ENCODE measurements at places on chromosomes 3 and 15.

GRCh38 chr3:51216291-51216690 is 168.8 kb upstream of the MANF start:
- no peak overlapping the region for H3K27ac ChIP-seq
- no peaks in the 10 kb centered on the region for H3K4me1 ChIP-seq
- H3K4me3 ChIP-seq, result no peak overlapping the region
- no peaks in the 10 kb centered on the region for H3K36me3 ChIP-seq

GRCh38 chr3:149615731-149616221 is 42.0 kb downstream of the WWTR1 start:
- H3K27me3 ChIP-seq, result no peaks in the 10 kb centered on the region
- H3K4me3 ChIP-seq, result no peak overlapping the region
- H3K4me1 ChIP-seq, result peaks cover 6% of the 10 kb centered on the region

- no peak for DNase-seq
- no peak overlapping the region for H3K4me3 ChIP-seq
- no peaks in the 10 kb centered on the region for H3K27me3 ChIP-seq
- H3K27ac ChIP-seq, result no peak overlapping the region
- H3K36me3 ChIP-seq, result no peaks in the 10 kb centered on the region
These were observed 33.3 kb downstream of the RLBP1 start for GRCh38 chr15:89187986-89188514.

DNA sequence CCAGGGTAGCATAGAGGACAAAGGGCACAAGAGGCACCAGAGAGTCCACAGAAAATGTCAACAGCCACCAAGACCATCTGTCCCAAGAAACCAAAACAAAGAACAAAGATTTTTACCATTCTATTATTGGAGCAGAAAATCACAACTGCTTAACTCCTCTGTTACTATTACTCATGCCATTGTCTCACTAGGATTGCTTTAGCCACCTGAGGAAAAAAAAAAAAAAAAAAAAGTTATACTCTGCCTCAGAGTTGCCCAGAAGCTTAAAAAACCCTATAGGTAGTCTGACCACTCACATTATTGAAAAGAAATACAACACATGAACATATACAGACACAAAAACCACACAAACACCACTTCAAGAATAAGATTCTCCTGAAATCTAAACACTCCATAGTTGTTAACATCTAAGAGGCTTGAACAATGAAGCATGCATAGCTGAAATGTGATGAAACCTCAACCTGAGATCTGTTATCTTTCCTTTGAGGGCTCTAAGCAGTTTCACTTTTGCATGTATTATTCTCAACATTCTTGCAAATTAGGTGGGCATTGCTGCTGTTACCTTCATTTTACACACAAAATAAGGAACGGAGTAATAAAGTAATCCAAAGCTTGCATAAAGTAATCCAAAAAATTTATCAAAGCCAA is 85.4 kb downstream of the IGSF11 start:
- DNase-seq, result no peak
- no peak overlapping the region for H3K4me3 ChIP-seq
- H3K36me3 ChIP-seq, result peaks cover under 1% of the 10 kb centered on the region
- peaks cover 4% of the 10 kb centered on the region for H3K4me1 ChIP-seq
- H3K27me3 ChIP-seq, result peaks cover 3% of the 10 kb centered on the region
- peak overlapping the region; percentile 36 for H3K27ac ChIP-seq

DNA sequence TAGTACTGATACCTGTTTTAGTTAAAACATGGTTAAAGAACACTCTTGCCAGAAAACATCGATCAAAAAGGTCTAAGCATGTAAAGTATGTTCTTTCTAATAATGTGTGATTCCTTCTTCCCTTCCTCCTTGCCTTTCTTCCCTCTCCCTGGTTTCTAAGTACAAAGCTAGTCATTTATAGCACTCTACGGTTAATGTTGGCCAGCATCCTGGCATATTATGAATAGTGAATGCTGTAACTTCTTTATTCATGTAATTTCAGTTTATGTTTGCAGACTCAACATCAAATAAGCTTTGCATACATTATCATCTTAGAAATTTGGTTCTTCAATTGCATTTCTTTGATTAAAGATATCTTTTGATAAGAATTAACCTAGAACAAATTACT is 27.1 kb downstream of the P2RY12 start:
- H3K27me3 ChIP-seq, result no peaks in the 10 kb centered on the region
- no peak for DNase-seq
- H3K27ac ChIP-seq, result no peak overlapping the region
- no peak overlapping the region for H3K4me3 ChIP-seq

DNA sequence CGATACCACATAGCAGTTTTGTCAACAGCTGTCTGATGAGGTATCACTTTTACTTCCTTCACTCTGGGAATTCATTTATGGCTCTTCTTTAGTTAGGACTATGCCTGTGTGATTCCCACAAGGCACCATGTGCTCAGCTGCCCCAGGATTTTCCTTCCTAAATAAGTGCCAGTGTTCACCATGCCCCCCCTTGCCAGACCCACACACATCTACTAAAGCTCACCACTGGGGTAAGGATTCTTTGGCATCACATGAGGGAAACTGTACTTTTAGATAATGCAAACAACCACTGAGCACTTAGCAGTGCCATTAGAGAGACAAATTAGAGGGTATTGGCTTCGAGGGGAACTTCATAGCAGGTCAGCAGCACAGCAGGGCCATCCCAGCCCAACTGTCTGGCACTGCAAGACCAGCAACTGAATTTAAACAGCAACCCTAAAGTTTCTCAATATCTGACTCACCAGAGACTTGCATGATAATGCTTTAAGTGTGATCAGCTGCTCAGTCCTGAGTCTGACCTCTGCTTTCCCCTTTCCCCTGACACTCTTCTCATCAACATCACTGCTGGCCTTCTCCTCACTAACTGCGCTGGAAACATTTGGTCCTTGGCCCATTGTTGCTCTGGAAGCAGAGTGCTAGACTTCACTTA is 114.3 kb downstream of the STAC start:
- no peaks in the 10 kb centered on the region for H3K27me3 ChIP-seq
- no peak overlapping the region for H3K4me3 ChIP-seq
- H3K27ac ChIP-seq, result no peak overlapping the region
- no peak for DNase-seq
- H3K36me3 ChIP-seq, result no peaks in the 10 kb centered on the region

- no peak for DNase-seq
- H3K4me3 ChIP-seq, result no peak overlapping the region
- H3K4me1 ChIP-seq, result no peaks in the 10 kb centered on the region
These were observed 175.2 kb downstream of the ALDH1A2 start for GRCh38 chr15:57890351-57890750.

GRCh38 chr3:172259111-172259541 is 189.1 kb downstream of the GHSR start:
- no peaks in the 10 kb centered on the region for H3K27me3 ChIP-seq
- H3K4me3 ChIP-seq, result no peak overlapping the region
- H3K36me3 ChIP-seq, result no peaks in the 10 kb centered on the region
- peaks cover 7% of the 10 kb centered on the region for H3K4me1 ChIP-seq
- DNase-seq, result no peak

DNA sequence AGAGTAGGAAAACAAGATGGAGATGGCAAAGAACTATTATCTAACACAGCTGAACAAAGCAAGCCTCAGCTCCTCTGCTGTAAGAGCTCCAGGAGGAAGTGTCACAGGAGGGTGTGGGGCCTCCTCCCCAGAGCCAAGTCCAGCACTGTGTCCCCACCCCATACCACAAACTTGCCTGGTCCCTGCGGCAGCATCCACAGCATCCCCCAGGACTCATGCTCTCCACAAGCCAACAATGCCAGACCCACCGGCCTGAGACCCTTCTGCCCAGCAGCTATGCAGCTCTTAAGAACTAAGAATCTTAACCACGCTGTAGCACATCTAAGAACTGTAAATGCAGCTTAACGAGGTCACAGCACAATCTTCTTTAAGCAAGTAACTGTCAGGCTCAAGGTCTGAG is 9.1 kb downstream of the RBM15B start:
- H3K36me3 ChIP-seq, result no peaks in the 10 kb centered on the region
- H3K4me1 ChIP-seq, result peaks cover 10% of the 10 kb centered on the region
- H3K27ac ChIP-seq, result no peak overlapping the region

GRCh38 chr3:179962629-179963387 is 73.9 kb downstream of the PEX5L start:
- H3K4me1 ChIP-seq, result peaks cover 28% of the 10 kb centered on the region
- no peak for DNase-seq
- no peaks in the 10 kb centered on the region for H3K36me3 ChIP-seq

DNA sequence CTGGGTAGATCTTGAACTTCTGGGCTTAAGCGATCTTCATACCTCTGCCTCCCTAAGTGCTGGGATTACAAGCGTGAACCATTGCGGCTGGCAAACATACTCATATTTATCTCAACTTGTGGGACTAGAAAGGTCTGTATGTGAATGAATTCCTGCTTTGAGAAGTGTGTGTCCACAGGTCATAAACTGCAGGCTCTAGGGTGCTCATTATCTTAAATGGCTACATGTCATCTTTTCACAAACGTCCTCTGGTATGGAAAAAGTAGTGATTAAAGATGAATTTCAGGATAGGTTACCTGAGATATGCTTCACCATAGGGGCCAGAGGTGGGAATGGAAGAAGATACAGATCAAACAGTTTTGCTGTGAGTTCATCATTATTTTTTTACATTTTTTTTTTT is 7.8 kb upstream of the HDAC11 start:
- no peak overlapping the region for H3K27ac ChIP-seq
- H3K4me3 ChIP-seq, result no peak overlapping the region
- H3K36me3 ChIP-seq, result no peaks in the 10 kb centered on the region
- H3K4me1 ChIP-seq, result peaks cover 11% of the 10 kb centered on the region

GRCh38 chr3:12370758-12371157 is 81.9 kb downstream of the PPARG start:
- no peaks in the 10 kb centered on the region for H3K4me1 ChIP-seq
- no peaks in the 10 kb centered on the region for H3K27me3 ChIP-seq
- no peak overlapping the region for H3K4me3 ChIP-seq
- H3K27ac ChIP-seq, result no peak overlapping the region

DNA sequence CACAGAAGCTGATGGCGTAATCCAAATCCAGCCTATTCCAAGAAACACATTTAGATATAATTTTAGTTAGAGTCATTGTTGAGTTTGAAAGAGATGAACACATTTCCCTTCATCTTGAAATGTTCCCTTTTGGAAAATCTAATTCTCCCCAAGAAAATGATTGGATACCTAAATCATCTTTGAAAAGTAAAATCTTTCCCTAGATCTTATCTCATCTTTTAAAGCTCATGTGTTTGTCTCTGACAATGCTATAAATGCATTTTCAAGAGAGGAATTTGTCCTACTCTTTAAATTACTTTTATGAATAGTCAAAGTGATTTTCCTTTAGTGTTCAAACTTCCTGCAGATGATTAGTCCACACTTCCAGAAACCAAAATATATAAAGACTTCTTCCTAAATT is 82.6 kb upstream of the CNTN6 start:
- H3K4me1 ChIP-seq, result no peaks in the 10 kb centered on the region
- DNase-seq, result no peak
- no peak overlapping the region for H3K27ac ChIP-seq
- no peaks in the 10 kb centered on the region for H3K36me3 ChIP-seq
- no peak overlapping the region for H3K4me3 ChIP-seq

DNA sequence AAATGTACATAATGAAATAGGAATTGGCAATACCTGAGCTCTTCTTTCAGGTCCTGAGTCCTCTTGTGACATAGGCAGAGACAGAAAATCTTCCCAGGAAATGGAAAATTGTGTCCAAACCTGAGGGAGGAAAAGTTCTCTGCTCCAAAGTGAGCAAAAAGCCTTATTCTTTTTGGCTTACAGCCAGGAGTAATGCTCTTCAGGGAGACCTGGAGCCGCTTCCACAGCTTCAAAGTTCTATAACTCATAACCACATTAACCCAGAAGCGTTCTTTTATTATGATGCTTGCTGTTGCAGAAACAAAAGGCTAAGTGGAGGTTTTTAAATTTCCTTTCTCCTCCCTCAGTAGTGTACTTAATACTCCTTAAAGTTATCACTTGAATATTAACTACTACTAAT is 633 bp downstream of the IGSF10 start:
- peaks cover 3% of the 10 kb centered on the region for H3K4me1 ChIP-seq
- H3K4me3 ChIP-seq, result peak overlapping the region; percentile 84
- no peaks in the 10 kb centered on the region for H3K36me3 ChIP-seq

DNA sequence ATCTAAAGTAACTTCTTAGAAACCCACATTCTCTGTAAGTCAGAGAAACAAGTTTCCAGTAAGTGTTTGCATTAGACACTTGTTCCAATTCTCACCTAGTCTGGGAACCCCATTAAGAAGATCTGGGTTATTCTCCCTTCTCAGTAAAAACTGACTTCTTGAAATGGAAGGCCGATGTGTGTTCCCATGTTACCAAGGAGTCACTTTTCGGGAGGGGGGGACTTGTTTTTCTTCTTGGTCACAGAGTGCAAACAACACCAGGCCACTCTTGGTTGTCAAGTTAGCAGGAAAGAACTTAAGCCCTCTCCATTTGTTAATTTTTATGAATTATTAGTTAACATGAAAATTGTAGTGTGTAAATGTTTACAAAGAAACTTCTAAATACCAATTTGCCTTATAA is 55.6 kb downstream of the ITPR1 start:
- H3K36me3 ChIP-seq, result no peaks in the 10 kb centered on the region
- no peak overlapping the region for H3K4me3 ChIP-seq
- H3K27me3 ChIP-seq, result no peaks in the 10 kb centered on the region
- peaks cover 9% of the 10 kb centered on the region for H3K4me1 ChIP-seq

- H3K4me3 ChIP-seq, result peak overlapping the region; percentile 28
- peaks cover 38% of the 10 kb centered on the region for H3K4me1 ChIP-seq
- peaks cover 11% of the 10 kb centered on the region for H3K36me3 ChIP-seq
- no peak for DNase-seq
These were observed 13.6 kb downstream of the GRM2 start for GRCh38 chr3:51720292-51721061.

- no peak overlapping the region for H3K4me3 ChIP-seq
- no peak overlapping the region for H3K27ac ChIP-seq
- peaks cover 14% of the 10 kb centered on the region for H3K36me3 ChIP-seq
- H3K4me1 ChIP-seq, result no peaks in the 10 kb centered on the region
- peaks cover 1% of the 10 kb centered on the region for H3K27me3 ChIP-seq
These were observed 200.0 kb upstream of the CBLB start for GRCh38 chr3:106068795-106069194.

DNA sequence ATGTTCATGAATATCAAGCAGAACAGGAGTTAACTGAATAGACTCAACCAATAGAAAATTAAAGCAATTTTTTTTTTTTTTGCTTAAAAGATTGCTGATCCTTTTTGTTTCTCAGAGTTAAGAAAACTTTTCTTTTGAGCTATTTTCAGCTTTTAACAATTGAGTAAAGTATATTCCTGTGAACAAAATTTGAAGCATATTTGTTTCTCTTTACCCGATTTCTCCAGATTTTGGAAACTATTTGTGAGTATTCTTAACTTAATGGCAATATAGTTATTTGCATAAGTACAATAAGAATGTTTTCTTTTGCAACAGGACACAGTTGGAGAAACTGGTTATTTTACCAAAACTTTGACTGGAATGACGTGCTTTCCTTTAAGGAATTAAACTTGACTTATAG is 53.4 kb upstream of the C15orf39 start:
- H3K27me3 ChIP-seq, result no peaks in the 10 kb centered on the region
- peaks cover 13% of the 10 kb centered on the region for H3K36me3 ChIP-seq
- no peak overlapping the region for H3K4me3 ChIP-seq
- no peak for DNase-seq
- no peak overlapping the region for H3K27ac ChIP-seq
- no peaks in the 10 kb centered on the region for H3K4me1 ChIP-seq

DNA sequence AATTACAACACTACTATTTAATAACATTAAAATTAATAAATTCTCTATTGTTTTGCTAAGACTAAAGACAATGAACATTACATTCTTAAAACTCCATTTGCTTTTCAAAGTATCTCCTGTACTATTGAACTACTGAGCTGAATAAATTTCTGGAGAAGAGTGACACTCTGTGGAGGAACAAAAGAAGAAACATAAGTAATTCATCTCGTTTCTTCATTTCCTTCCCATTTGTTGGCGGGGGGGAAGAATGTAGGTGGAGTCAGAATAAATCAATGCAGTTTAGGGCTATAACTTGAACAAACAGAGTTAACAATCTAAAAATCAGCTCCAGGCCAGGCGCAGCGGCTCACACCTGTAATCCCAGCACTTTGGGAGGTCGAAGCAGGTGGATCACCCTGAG is 32.7 kb downstream of the EFHB start:
- no peaks in the 10 kb centered on the region for H3K36me3 ChIP-seq
- no peaks in the 10 kb centered on the region for H3K4me1 ChIP-seq
- no peak overlapping the region for H3K27ac ChIP-seq
- DNase-seq, result no peak
